ENCODE measurements at places on chromosomes 16 and 17.

GRCh38 chr16:51919736-51920135 lies 627.2 kb downstream of the TOX3 start:
- DNase-seq, result no peak

GRCh38 chr16:83727751-83728352 lies 79.9 kb upstream of the HSBP1 start:
- DNase-seq, result no peak

DNA sequence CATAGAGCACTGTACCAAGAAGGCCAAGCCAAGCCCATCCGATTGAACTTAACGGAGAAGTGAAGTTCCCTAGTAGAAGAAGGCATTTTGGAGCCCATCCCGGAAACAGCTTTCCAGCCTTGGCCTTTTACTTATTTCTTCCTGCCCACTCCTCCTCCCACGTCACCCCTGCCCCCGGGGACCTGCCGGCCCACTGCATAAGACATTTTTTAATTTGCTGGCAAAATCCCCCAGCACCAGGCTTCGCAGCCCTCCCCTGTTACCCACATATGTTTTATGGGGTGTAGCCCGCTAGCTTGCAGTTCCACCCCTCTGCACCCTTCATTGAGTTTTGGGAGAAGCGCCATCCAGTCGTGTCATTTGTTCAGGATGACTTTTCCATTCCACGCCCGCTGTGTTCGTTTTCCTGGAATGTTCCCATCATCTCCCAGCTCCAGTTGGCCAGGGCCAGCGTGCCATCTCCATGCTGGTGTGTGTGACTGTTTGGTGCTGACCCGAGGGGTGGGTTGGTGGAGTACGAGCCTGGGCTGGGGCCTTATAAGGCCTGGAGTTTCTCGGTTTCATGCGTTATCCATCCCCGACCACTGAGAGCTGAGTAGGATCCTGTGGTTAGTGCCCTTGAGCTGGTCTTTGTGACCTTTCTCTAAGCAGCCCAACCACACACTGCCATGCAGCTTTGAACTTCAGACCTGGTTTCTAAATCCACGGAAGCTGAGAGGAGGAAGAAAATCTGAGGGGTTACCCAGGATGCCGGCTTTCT lies 20.0 kb upstream of the TBX2 start:
- DNase-seq, result no peak

DNA sequence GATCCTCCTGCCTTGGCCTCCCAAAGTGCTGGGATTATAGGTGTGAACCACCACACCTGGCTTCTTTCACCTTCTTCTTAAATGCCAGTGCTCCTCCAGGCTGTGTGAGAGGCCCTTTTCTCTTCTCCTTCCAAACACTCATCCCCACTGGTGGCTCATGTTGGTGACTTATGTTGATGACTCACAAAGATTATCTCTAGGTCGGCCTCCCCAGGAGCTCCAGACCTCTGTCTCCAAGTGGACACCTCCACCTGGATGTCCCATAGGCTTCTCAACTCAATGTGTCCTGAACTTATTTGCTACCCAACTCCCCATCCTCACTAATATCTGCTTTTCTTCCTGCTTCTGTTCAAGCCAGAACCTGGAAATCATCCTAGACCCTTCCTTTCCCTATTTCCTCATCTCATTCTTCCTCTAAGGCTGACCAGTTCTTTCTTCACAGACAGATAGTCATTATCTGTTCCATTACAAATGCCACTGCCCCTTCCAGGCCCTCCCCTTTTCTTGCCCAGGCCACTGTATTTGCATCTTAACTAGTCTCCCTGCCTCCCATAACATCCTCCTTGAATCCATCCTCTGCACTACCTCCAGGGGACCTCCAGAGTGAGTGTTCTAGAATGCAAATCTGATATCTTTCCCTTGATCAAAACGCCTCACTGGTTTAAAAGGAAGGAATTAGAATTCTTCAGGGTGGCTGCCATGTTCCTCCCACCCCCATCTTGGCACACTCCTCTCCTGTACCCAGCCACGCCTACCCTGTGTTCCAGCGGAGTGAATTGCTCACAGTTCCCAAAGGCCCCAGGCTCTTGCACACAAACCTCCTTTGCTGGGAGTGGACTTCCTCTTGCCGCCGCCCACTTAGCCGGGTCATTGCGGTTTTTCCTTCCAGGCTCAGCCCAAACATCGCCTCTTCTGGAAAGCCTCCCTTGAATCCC lies 34.8 kb upstream of the FBXO47 start:
- peak; percentile 94 for DNase-seq

- DNase-seq, result no peak
These were observed 73.6 kb downstream of the USP32 start for GRCh38 chr17:60318326-60318725.

- DNase-seq, result no peak
These were observed 8.3 kb upstream of the CENPT start for GRCh38 chr16:67855789-67856188.

DNA sequence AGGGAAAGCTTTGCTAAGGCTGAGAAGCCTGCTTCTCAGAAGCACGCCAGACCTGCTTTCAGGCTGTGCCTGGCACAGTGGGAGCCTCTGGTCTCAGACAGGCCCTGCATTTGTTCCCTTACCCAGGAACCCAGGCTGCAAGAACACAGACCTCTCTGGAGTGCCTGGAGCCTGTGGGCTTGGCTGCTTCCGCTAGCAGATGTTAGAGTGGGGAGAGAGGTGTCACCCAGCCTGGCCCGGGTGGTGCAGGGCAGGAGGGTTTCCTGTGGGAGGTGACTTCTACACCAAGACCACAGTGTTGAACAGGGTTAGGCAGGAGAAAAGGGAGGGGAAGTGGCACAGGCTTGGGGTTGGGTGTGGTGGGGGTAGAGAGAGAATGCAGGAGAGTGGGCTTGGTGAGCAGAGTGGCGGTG lies 35.8 kb upstream of the ADGRG1 start:
- no peak for DNase-seq

DNA sequence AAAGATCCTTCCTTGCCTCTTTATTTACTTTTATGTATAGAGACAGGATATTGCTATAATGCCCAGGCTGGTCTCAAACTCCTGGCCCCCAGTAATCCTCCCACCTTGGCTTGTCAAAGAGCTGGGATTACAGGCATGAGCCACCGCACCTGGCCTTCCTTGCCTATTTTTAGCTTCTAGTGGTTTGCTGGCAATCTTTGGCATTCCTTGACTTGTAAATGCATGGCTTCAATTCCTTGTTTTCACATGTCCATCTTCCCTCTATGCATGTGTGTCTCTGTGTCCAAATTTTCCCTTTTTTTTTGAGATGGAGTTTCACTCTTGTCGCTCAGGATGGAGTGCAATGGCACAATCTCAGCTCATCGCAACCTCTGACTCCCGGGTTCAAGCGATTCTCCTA lies 22.5 kb downstream of the HEXIM2 start:
- DNase-seq, result no peak

- DNase-seq, result no peak
These were observed 27.6 kb upstream of the ETV4 start for GRCh38 chr17:43573579-43574321.

DNA sequence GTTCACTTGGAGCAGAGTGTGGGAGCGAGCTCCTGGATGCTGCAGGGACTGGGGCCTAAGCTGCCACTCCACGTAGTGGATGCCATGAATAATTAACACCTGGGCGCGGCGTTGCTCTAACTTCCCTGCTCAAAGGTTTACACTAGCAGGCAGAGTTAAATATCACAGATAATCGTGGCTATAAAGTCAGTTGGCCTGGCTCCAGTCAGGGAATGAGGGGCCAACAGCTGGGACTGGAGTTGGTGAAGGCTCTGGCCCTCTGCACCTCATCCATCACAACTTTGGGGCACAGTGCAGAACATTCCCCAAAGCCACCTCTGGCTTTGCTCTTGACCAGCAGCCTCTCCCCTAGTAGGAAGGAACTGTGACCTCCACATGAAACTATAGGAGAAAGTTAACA lies 10.9 kb downstream of the HOXB4 start:
- DNase-seq, result no peak

DNA sequence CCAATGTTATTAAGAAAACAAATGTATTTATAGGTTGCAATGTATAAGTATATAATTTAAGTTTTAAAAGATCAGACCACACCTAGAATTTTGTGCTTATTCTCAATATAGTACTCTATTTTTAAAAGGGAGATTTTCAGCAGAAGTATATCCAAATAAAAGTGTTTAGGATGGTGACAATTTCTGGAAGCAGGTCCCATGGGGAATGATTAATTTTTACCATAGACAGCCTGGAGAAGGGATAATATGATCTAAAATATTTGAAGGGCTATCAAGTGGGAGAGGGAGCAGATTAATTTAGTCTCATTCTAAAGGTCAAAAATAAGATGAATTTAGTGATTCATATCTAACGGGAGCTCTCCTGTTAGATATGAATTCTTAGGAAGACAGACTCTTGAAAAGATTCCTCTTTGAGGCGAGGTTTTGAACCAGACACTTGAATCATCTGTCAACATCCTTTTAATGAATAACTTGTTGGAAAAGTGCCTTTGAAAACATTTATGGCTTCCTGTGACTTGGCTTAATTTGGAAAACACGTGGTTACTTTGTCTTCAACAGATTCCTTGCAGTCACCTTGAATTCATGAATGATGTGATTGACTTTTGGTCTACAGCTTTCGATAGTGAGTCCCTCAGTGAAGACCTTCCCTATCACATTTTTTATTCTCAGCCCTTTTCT lies 29.3 kb upstream of the SMIM36 start:
- peak; percentile 79 for DNase-seq

DNA sequence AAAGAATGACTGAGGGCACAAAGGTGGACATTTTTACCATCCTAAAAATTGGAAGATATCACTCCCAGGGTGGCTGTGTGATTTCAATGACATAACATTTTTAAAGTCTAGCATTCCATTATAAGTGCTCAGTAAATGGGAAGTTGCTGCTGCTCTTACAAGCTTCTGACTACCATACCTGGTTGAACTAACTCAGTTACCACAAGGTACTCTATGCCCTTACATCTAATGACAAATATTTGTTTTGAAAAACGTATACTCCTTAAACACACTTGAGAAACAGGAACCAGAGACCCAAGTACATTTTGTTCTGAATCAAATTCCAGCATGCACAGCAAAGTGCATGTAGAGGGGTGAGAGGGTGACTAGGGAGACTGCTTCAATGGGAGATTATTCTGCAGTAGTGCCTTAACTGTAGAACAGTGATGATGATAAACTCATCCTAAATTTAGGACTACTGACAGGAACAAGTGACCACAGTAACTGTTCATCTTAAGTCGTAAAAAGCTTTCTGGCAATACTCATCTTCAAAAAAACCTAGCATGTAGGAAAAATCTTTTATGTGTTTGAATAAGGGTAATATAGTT lies 83.5 kb downstream of the KANSL1 start:
- no peak for DNase-seq

DNA sequence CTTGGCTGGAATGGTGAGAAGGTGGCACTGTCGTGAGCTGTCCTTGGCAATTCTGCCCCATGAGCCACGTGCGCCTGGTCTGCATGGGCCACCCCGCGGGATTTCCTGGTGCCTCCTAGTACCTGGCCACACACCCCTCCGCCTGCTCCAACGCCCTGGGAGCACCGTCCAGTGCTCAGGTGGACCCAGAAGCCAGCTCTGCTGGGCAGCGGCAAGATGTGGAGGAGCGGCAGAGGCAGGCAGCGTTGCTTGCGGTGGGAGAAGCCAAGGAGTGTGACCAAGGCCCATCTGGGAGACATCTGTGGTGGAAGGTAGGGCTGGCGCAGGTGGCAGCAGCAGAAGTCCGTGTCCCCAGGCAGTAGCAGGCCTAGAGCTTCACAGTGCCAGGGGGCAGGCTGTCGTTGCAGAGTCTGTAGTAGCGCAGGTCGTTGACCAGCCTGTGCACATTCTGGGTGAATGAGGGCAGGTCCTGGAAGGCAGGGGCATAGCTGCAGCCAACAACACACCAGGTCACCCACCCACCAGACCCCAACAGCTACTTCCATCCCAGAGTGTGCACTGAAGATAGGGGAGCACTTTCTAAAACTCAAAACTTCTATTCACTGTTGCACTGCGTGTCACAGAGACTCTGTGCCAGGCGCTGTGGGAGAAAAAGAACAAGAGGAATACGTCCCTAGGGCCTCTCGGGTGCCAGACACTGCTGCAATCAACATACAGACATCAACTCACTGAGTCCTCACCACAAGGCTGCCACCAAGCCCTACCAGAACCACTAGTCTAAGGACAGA lies 34.9 kb upstream of the GSG1L start:
- DNase-seq, result no peak

- DNase-seq, result peak; percentile 93
These were observed at the start of gene FLCN for GRCh38 chr17:17237026-17237799. TSS of gene FLCN (minus strand) at chr17:17237168. CDS start at chr17:17228137, 9,031 bp downstream.

DNA sequence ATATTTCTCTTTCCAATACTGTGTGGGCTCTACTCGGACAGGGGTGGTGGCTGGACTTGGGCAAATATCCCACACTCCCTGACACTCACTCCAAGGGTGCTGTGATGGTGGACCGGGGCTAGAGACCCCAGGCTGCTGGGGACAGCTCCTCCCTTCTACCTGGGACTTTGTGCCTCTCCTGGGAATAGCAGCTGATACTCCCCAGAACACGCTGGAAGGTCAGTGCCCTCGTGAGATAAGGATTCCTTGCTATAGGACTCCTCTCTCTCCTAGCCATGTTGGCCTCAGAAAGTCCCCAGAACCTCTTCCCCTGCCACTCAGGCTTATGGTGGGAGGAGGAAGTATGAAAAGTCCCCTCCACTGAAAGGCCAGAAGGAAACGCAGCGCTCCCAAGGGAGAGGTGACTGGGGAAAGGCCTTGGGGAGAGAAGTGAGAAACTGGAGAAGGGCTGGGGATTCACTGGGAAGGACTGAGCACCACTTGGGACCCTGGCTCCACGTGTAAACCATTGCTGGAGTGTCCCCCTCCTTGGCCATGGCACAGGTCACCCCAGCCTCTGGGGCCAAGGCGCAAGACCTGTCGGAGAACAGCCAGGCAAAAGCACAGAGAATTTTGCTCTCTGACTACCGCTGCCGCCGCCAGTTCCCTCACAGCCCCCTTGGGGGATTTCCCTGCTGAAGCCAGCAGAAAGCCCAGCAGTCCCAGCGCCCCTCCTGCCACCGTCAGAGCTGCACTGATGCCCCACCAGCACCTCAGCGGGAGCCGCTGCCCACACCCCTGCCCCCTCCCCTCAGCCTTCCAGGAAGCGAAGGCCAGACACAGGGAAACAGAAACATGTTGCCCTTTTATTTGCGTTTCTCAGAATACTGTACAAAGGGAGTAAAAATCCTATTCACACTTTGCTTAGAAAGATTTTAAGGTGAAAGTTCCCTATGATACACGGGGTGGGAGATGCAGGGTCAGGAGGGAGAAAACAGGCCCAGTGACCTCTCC lies 2.1 kb upstream of the GSDMB start:
- DNase-seq, result no peak

DNA sequence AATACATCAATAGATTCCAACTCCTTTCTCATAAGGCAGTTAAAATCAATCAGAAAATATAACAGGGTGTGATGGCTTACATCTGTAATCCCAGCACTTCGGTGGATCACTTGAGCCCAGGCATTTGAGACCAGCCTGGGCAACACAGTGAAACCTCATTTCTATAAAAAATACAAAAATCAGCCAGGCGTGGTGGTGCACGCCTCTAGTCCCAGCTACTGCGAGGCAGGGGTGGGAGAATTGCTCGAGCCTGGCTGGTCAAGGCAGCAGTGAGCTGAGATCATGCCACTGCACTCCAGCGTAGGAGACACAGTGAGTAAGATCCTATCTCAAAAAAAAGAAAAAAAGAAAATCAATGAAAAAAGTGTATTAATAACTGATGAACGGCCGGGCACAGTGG lies 258.6 kb downstream of the NTN1 start:
- no peak for DNase-seq

GRCh38 chr16:27551036-27551435 lies 1.1 kb downstream of the KATNIP start:
- DNase-seq, result no peak
